Activated CD4-positive, alpha-beta T cell treated with anti-CD3 and anti-CD28 coated beads, Interleukin-2, amount 50 U/mL, for 48 hours (primary cell): ENCODE measurements at places on chromosomes 7 and 10.

GRCh38 chr7:31648288-31648687, 38.7 kb upstream of the PPP1R17 start:
- no peak for DNase-seq

DNA sequence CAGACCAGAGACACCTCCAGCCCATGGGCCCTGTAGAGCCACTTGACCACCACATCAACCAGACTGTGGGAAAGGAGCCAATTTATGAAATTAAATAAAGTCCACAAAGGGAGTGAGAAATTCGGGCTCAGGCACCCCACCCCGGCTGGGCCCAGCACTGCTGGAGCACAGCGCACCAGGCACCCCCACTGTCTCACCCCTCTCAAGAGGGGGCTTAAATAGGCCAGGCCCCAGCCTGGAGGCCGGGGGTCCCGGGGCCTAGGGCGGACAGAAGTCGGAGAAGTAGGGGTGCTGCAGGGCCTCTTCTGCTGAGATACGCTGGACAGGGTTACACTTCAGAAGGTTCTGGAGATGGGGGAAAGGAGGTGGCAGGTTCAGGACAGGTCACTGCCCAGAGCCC, 3.9 kb downstream of the CDK5 start:
- DNase-seq, result no peak

- DNase-seq, result no peak
Observed at GRCh38 chr10:89693176-89693575, 8.2 kb upstream of the KIF20B start.

DNA sequence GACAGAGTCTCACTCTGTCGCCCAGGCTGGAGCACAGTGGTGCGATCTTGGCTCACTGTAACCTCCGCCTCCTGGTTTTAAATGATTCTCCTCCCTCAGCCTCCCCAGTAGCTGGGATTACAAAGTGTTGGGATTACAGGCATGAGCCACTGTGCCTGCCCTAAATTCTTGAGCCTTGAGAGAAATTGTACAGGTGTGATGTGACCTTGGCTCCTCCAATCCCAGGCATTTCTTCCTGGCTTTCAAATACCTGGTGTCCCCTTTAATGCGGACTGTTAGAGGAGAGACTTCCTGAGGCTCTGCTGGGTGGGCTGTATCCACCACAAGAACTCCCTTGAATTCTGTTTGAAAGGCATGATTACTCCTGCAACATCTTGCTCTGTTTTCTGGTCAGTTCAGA, 15.0 kb downstream of the MORN4 start:
- DNase-seq, result no peak

DNA sequence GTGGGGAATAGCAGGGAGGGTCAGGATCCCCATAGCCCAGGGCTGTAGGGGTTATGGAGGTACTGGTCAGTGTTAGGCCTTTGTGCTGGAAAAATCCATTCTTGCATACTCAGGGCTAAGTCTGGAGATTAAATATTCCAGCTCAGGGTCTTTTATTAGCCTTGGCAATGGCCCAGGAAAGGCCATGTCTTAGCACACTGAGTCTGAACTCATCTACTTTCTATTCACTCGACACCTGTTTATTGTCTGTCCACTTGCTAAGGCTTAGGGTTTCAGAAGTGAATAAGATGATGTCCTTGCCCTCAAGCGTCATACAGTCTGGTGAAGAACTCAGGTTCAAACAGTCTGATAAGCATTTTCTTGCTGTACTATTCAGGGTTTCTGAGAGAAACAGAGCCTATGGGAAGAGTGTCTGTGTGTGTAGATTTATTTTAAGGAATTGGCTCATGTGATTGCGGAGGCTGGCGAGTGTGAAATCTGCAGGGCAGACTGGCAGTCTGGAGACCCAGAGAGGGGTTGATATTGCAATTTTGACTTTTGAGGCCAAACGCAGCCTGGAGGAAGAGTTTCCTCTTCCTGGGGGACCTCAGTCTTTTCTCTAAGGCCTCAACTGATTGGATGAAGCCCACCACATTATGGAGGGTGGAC, 135.8 kb downstream of the RAMP3 start:
- DNase-seq, result no peak

DNA sequence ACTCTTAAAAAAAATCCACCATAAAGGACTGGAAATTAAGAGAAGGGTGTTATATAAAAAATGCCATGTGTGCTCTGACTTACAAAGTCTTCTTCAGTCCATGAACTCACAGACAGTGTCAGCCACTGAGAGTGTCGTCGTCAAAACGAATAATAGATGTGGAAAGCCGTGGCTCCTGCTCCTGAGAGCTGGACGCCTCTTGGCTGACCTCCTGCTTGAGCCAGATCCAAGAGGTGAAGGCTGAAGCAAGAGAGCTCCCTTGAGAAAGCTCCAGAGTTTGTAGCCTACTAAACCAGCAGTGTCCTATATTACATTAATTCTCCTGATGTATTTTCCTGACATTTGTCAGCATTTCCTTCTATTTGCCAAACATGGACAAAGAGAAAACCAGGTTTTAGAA, 234.3 kb upstream of the C7orf33 start:
- DNase-seq, result no peak

- no peak for DNase-seq
Observed at GRCh38 chr10:49282879-49283341, 16.1 kb upstream of the C10orf71 start.

DNA sequence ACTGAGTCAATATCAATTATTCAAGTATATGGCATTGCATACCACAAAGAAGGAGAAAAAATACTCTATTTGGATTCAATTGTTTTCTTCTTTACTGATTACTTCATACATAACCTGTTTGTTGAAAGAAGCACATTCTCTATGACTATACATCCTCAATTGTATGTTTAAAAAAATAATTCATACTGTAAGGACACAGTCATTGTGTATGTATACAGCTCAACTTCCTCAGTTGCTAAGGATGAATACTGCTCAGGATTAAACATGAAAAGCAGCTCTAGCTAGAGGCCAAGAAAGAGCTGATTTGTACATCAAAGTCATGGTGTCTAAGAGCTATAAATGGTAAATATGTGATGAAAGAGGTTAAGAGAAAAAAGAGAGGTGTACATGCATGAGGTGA, 15.8 kb upstream of the BPGM start:
- DNase-seq, result no peak

DNA sequence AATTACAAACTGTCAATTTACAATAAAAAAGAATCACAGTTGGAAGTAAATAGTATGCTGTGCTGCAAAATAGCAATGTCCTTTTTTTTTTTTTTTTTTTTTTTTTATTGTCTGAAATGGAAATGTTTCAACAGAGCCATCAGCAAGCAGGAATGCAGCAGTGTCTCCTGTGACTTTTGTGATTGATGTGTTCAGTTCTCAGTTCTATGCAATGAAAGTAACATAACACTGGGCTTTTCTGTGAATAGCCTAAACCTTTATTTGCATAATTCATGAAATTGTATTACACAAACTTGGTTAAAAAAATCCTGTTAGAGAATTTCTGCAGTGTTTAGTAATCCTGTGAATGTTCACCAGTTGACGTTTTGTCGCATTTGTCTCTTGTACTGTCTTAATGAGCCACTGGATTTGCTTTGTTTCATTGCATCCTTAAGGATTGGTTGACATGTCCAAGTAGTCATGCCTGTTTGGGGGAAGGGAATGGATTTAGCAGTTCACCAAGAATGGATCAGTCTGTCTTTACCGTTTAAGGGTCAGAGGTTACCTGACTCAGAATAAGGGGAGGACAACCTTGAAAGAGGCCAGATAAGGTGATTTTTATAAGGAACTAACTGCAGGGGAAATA, 192.7 kb downstream of the MLLT10 start:
- DNase-seq, result no peak

DNA sequence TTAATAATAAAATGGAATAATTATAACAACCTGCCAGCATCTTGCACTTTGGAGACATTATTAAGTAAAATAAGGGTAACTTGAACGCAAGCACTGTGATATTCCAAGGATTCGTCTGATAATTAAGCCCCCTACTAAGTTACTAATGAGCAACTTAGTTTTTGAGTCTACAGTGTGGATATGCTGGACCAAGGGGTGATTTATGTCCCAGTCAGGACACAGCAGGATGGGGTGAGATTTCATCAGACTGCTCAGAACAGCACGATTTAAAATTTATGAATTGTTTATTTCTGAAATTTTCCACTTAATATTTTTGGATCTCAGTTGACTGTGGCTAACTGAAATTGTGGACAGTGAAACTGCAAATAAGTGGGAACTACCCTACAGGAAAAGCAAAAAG, 182.8 kb upstream of the PHF14 start:
- no peak for DNase-seq

DNA sequence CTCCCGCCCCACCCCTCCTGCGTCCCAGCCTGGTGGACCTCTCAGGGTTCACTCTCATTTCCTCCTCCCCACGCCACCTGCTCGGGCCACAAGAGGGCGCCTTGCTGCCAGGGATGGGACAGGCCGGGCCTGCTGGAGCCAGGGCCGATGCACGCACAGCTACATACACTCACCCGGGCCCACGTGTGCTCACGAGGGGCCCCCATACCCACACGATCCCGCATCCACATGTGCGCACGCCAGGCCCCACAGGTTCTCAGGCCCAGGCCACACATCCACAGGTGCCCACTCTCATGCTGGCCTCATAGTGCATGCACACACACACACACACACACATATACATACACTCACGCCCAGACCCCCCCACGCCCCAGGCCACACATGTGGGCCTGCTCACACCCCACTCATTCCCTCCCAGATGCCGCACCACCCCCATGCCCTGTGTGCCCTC, 68.6 kb downstream of the LHPP start:
- DNase-seq, result peak; percentile 91

DNA sequence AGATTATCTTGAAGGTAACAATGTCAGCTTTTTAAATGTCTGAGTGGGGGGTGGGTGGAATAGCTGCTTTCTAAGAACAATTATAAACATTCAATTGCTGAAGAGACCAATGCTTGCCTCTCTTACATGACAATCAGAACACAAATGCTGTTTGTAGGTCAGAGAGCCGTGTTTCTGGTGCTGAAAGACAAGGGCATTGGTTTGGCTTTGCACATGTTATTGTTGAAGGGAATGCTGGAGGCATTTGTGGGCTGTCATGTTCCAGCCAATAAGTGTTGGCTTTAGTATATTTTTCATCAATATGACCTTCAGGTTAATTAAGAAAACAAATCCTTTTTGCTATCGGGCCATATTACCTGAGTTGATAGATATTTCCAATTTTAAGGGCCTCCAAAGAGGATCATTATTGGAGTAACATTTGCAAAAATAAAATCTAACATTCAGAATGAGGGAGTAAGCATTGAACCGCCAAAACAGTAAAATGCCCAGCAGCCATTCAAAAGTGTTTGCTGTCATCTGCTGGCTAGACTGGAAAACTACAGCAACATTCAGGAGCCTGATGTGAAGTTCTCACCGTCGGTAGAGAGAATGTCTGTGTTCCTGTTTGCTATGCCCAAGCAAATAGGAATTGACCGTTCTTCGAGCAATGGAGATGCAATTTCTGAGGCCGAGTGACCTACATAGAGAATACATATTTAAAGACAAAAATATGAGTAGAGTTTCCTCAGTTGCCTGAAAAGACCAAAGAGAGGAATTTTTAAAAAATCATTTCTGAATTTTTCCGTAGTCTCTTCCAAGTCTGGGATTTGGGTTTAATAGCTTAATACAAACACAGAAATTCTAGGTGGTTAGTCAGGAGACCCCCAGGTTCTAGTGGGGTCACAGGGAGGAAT, 118.9 kb downstream of the APBB1IP start:
- DNase-seq, result no peak

- no peak for DNase-seq
Observed at GRCh38 chr7:12965767-12966166, 278.3 kb downstream of the ARL4A start.

- no peak for DNase-seq
Observed at GRCh38 chr7:105020926-105021325, 6.9 kb downstream of the KMT2E start.

GRCh38 chr7:31023877-31024276, 28.2 kb upstream of the ADCYAP1R1 start:
- no peak for DNase-seq

DNA sequence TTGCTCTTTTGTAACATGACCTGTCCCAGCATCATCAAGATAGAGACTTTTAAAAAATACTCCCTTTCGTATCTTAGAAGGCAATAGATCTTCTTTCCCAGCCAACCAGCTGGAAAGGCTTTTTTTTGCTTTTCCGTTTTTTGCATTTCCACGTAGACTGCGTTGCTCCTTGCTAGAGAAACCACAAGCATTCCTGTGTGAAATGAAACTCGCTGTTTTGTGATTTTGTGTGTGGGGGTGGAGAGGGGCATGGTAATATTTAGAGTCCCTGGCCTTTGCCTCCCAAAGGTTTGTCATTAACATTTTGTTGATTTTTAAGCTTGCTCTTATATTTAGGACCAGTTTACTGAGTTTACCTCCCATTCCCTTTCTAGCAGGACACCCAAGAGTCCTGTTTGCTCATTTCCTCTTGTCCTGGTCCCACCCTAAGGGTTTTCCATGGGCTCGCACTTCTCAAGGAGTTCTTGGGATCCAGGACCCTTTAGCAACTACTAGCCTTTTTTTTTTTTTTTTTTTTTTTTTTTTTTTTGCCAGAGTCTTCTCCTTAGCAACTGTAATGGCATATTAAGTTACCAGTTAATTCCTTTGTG, 243.6 kb downstream of the BICC1 start:
- no peak for DNase-seq

- no peak for DNase-seq
Observed at GRCh38 chr7:158021836-158022235, 565.8 kb downstream of the PTPRN2 start.

GRCh38 chr7:134302120-134302519, 14.6 kb downstream of the SLC35B4 start:
- no peak for DNase-seq

DNA sequence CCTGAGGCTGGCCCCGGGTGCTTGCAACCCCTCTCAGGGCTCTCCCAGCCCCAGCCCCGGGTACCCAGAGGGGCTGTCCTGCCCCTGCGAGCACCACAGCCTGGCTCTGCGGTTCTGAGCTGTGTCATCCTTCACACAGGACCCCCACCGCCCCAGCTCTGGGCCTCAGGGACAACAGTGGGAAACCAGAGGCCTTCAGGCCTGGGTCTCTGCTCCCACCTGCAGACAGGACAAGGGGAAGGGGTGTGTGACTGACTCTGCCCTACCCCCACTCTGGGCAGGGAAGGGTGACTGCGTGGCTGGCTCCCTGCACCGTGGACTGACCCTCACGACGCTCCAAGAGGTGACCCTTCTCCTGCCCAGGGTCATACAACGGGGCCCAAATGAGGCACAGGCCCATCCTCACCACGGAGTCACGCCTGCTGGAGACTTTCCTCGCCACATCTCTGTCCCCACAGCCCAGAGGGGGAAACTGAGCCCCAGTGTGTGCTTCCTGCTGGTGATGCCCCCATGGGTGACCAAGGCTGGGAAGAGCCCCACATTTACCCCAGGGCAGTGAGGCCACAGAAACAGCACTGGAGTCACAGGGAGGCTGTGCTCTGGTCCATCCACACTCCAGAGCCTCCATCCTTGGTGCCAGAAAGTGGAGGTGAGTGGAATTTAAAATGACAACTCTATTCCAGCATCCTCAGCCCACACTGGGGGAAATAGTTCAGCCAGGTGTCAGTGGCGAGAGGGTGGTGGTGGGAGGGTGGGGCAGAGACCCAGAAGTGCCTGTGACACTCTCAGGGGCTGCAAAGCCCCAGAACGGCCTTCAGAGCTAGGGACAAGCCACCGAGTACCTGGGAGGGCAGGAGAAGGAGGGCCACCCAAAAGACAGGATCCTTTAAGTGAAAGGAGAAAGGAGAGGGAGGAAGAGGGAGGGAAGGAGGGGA, 13.6 kb downstream of the CAMK2B start:
- DNase-seq, result no peak

GRCh38 chr7:92727755-92728154, 108.6 kb downstream of the CDK6 start:
- no peak for DNase-seq

- DNase-seq, result no peak
Observed at GRCh38 chr10:124323806-124324205, 94.9 kb downstream of the OAT start.
